Activated B cell treated with CpG ODN at 0.5 μM for 24 hours (primary cell): ENCODE measurements at places on chromosomes 16 and 17.

DNA sequence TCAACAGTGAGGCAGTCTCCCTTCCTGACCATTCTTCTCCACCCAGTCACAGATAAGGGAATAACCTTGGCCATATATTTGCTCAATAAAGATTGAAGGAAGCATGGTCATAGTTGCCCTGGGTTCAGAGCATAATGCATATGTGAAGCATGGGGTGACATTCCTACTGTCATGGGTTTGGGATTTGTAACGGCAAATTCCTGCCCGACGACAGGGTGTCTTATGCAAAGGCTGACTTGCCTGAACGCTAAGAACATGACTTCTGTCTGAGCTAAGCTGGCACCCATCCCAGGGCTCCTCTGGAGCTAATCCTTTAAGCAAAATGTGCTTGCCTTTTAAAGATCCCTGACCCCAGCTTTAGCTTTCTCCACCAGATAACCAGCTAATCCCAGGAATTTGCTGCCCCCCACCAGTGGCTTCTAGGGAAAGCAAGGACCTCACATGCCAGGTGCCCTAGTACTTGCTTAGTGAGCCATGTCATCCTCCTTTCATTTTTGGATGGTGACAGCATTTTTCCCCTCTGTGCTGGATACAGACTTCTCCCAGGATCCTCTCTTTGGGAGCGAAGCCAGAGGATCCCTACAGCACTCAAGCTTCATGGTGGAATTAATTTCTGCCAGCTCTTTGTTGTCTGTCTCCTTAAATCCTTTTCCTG, 11.7 kb downstream of the SLC7A6OS start:
- DNase-seq = no peak

DNA sequence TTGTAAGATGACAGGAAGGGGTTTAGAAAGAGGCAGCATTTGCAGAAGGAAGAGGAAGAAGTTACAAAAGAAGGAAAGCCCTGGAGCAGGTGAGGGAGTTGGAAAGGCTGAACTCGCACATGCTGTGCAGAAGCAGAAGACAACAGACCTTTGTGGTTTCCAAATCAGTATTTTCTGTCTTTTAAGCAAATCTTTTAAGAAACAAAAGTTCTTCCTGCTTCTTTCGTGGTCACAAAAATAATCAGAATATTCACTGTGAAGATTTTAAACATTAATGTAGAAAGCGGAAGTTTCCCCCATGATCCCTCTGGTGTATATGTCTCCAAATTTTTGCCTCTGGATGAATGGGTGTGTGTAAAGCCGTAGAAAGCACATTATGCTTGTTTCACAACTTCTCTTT, 25.8 kb downstream of the ZNRF1 start:
- DNase-seq = no peak

- DNase-seq = no peak
Measured at GRCh38 chr16:80007231-80007630, 406.7 kb upstream of the MAF start.

DNA sequence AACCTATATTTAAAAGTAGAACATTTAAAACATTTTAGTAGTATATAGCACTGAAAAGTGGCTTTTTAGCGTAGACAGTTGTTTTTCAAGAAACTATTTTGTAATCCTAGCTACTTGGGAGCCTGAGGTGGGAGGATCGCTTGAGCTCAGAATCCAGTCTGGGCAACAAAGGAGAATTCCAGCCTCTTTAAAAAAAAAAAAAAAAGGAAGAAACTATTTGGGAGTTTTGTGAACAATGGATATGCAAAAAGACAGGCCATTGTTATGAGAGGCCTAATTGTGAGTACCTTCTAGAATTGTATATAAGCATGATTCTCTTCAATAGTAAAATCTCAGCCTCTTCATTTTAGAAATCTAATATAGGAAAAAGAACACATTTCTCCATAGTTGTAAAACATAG, 17.6 kb downstream of the OMG start:
- no peak for DNase-seq

- no peak for DNase-seq
Measured at GRCh38 chr16:86355951-86356350, 154.4 kb upstream of the FOXF1 start.

GRCh38 chr16:17566075-17566474, 95.3 kb upstream of the XYLT1 start:
- DNase-seq = no peak

- no peak for DNase-seq
Measured at GRCh38 chr17:73302189-73302588, 9.6 kb downstream of the CDC42EP4 start.

DNA sequence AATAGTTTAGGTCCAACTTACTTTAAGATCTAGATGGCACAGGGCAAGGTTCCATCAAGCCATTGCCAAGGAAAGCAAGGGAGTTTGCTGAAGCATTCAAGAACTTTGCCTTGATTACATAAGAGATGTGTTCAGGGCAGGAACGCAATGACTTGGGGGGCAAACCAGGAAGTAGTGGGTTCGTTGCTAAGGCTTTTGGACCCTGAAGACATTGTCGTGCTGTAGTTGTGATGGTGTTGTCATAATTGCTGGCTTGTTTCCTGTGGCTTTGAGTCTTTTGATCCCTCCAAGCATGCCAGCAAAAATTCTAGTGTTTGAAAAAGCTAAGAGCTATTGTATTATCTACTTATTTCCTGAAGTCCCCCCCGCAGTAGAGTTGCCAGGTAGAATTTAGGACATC, 70.7 kb upstream of the HNF1B start:
- no peak for DNase-seq

DNA sequence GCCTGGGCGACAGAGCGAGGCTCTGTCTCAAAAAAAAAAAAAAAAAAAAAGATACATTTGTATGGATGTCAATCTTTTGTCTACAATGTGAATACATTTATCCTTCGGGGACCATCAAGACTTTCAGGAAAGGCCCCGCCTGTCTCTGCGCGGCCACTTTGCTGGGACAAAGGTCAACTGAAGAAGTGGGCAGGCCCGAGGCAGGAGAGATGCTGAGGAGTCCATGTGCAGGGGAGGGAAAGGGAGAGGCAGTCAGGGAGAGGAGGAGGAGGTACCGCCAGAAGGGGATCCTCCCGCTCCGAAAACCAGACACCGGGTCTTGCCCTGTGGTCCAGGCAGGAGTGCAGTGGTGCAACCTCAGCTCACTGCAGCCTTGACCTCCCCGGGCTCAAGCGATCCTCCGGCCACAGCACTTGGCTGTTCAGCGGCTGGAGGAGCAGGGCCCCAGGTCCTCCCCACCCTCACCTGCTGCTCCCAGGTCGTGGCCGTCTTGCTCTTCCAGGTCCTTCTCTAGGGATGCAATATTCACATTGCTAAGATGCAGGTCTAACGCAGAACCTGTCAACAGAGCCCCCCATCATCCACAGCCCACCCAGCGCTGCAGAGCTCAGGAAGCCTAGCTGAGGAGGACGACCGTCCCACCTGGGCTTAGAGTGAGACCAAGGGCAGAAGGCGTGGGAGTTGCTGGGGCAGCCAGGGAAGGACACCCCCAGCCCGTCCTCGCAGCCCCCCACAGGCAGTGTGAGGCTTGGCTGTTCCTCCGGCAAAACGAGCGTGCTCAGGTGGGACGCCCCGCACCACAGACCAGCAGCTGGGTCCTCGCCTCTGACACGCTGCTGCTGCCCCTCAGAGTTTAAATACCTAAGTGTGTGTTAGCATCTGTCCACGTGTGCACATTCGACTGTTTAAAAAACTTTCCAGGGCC, 19.6 kb downstream of the GNPTG start:
- no peak for DNase-seq

- DNase-seq = no peak
Measured at GRCh38 chr16:47045459-47045858, 72.0 kb upstream of the DNAJA2 start.

DNA sequence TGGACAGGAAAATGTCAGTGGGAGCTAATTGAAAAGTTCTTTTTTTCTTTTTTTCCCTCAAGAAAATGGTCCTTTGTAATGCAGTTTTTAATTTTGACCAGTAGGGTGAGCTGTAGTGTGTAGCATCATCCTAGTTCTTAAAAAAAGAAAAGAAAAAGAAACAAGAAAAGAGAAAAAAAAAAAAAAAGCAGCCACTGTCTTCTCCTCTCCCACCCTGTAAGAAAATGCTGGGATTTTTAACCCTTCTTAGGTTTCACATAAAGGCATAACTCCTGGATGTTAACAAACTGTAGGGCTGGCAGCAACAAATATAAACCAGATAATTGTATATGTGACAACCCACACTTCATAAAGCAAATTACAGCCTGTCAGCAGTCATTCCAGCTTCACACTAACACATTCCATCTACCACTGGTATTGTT, 78.1 kb downstream of the SKAP1 start:
- no peak for DNase-seq

DNA sequence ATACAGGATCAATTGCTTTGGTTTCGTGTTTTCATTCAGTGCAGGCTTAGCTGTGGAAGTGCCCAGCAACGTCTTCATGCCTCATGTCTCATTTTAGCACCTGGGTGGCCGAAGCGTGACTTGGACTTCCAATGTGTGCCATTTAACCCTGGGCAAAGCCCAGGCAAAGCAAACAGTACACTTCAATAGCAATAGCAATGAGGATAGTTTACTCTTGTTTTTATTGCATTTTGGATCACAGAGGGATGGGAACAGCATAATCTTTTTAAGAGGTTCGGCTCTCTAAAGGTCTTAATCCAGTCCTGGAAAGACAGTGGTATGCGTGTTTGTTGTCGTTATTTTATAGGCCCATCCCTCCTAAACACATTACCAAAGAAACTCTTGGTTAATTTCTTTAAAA, 86.2 kb downstream of the HS3ST3B1 start:
- no peak for DNase-seq

DNA sequence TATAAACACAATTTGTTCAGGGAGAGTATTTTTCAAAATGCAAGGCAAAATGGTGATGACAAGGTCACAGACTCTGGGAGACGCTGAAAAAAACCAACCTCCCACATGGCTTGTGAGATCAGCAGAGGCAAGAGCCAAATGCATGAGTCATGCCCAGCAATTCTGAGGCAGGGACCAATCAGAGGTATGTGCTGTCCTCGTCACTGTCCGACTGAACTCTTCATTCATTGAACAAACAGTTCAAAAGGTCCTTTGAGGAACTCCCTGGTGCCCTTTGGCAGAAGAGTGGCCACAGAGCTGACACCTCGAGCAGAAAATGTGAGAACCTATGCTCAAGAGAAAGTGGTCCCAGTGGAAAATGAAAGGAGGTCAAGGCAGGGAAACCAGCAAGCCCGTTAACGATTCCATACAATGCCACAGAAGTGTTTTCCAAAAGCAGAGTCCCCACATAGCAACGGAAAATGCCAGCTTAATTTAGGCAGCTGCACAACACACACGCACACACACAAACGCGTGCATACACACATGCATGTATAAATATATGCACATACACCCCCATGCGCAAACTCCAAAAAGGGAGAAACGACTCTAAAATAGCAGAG, 50.9 kb downstream of the CDH11 start:
- DNase-seq = no peak

GRCh38 chr17:3678821-3679530, 10.4 kb downstream of the EMC6 start:
- no peak for DNase-seq

GRCh38 chr17:74877592-74878548, 5.1 kb upstream of the FDXR start:
- no peak for DNase-seq

- DNase-seq = peak; percentile 96
Measured at GRCh38 chr17:44503147-44504029, at the start of gene GPATCH8. GPATCH8 (minus strand) TSS chr17:44503406; CDS start chr17:44503370, 36 bp downstream.

DNA sequence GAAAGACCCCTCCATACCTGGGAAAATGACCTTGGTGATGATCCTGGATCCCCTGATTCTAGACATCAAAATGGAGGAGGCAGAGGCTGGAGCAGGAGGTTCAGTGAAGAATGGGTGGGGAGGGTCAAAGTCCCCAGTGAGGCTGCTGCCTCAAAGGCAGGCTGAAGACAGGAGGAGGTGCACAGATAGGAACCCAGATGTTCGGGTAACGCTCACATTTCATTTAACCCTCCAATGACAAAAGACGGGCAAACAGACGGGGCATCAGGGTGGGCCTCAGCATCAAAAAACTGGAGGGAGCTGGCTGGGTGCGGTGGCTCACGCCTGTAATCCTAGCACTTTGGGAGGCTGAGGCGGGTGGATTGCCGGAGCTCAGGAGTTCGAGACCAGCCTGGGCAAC, at the start of gene ANKRD40CL:
Gene ANKRD40CL, minus strand, starts transcription at position 73 of the 400 bp plus-strand sequence. CDS start 605 bp downstream, outside the sequence.
- DNase-seq = no peak

DNA sequence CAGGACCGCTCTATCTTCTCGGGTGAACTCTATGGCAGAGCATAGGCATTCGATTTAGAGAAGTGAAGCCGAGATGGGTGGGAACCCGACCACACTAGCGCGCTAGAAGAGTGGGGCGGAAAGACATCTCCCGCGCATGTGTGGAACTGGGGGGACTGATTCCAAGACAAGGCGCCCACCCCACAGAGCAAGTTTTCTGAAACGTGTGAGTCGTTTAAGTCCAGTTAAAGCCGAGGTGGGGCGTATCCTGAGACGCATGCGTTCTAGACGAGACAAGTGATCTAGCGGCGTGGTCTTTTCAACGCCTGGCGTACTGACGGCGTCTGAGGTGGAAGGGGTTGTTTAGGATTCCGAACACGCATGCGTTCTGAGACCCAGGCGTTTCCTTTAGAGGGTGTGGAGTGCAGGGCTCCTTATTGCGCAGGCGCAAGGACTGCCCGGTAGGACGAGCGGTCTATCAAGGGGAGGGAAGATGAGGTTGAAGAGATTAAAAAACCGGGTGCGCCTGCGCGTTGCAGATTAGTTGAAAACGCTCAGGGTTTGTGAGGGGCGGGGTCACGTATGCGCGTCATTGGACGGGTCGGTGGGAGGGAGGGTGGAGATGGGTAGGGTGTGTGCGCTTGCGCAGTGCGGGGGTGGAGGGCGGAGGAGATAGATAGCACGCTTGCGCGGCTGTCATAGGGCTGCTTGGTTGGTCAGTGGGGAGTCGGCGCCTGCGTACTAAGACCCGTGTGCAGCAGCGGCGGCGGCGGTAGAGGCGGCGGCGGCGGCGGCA, at the start of gene EIF5A:
Gene EIF5A, plus strand, starts transcription at position 718 of the 775 bp plus-strand sequence. CDS start 2,008 bp downstream, outside the sequence.
- peak; percentile 98 for DNase-seq

DNA sequence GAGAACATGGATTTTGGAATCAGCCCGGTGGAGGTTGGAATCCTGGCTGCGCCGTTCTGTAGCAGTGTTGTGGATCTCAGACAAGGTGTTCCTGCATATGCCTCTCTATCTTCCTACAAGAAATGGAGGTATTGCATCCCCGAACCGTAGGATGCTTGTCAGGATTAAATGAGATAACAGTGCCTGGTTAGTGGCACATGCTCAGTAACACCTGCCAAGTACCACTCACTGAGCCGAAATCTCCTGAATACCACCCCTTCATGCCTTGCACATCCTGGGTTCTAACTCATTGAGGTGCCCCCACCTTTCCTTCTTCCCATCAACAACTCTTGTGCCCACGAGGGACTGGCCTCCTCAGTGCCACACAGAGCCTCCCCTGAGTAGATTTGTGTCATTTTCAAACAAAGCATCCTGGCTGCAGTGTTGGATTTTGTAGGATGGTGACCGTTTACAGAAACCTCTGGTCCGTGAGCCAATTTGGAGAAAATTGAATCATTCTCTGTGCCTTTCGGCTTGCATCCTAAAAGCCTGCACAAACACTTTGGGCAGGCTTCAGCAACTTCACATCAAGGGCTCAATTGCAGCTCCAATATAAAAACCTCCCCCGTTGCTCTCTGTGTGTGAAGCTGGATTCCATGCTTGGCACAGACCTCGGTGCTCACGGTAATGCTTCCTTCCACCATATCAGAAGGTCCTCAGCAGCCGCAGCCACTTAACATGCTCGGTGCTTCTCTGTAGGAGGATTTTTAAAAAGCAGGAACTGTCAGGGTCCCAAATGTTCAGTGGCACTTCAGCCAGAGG, 84.2 kb downstream of the WWOX start:
- DNase-seq = no peak
